T1000 (cell line): ENCODE measurements at places on chromosomes 7 and 10.
A peak's percentile ranks its signal among the peaks of the same experiment; 100 is the strongest.

- no peak for DNase-seq
Observed at GRCh38 chr7:47414342-47415317, 167.3 kb downstream of the TNS3 start.

GRCh38 chr10:70898687-70899086 is 10.3 kb upstream of the PCBD1 start:
- DNase-seq: no peak

GRCh38 chr10:101266381-101267289 is 37.4 kb upstream of the LBX1 start:
- DNase-seq: no peak

DNA sequence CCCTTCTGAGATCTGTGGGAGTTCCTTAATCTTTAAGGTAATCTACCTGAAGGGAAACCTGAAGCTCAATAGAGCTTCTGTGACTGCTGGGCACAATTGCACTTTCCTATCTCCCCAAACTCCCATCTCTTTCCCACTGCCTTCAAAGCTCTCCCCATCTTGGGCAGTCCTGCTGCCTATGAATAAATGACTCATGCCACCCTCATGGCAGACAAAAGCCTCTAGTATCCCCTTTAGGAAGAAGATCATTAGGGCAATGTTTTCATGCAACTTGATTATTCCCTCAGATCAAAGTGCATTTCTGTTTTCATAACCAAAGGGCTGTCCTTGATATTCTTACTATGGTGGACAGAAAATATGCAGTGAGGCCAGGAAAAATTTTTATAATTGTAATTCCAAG is 704.9 kb upstream of the LRRN3 start:
- no peak for DNase-seq

DNA sequence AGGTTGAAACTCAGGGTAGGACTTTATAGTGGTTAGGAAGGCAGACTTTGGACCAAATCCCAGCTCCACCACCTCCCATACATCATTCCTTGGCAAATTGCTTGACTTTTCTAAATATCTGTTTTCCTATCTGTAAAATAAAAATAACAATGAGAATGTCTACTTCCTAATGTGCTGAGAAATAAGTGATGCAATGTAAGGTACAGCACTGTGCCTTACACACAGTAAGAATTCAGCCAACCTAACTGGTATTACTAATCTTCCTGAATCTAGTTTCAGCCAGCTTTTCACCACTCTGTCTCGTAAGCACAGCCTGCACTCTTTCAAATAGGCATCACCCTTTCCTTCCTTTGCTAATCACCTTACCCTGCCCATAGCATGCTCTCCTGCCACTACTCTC is 9.7 kb downstream of the PRLHR start:
- no peak for DNase-seq

DNA sequence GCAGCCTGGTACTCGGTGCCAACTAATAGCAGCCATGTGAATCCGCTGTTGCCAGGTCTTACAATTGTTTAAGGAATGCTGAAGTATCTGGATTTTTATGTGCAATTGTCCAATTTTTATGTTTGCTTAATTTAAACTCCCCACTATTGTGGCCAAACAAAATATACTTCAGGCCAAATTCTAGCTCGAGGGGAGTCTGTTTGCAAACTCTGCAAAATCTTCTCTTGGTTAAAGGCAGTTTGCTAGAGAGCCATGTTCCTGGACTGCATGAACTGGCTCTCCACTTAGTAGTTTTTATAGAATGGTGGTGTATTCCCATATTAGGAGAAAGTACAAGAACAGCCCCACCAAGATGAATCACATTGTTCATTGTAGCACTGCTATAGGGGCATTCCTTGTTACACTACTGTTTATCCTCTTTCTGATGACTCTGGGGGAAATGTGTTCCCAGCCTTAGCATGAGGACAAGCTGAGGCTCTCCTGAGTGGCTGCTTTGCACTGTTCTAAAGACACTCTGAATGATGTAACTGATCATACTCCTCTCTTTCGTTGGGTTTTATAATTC is 178.0 kb upstream of the GLI3 start:
- no peak for DNase-seq

DNA sequence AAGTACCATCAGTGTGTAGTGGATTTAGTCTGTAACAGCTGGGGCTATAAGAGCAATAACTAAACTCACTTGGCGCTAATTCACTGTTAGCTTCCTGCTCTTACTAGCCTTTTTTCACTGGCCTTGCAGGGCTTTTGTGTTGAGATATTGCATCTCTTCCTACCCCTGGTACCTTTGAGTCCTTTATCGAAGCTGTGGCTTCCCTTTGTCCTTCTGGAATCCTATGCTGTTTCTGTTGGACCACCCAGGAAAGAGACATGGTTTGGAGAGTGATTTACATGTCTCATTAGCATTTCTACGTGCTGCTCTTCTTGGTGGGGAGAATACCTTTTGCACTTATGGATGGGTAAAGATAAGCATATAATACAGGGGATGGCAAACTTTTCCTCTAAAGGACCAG is 103.8 kb downstream of the MLLT10 start:
- DNase-seq: no peak

- peak; percentile 11 for DNase-seq
Observed at GRCh38 chr10:105950410-105950809, 1214.1 kb downstream of the SORCS1 start.
